Bone marrow (tissue), 2 donors: ENCODE measurements at places on chromosomes 2 and 18.

DNA sequence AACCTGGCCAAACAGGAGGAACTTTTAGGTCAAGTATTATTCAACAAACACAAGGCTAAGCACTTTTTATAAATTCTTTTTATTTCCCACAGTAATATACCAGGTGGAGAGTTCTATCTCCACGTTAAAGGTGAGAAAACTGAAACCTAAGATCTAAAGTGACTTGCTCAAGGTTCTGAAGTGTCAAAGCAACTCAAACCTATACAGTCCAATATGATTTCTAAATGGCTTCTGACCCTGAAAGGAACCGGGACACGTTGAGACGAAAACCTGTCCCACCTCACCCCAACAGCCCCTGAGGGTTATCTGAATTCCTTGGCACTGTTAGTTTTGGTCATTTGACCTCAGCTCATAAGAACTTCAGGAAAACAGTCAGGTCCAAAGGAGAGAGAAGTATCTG, 814.5 kb upstream of the LRATD1 start:
- DNase-seq, result no peak

DNA sequence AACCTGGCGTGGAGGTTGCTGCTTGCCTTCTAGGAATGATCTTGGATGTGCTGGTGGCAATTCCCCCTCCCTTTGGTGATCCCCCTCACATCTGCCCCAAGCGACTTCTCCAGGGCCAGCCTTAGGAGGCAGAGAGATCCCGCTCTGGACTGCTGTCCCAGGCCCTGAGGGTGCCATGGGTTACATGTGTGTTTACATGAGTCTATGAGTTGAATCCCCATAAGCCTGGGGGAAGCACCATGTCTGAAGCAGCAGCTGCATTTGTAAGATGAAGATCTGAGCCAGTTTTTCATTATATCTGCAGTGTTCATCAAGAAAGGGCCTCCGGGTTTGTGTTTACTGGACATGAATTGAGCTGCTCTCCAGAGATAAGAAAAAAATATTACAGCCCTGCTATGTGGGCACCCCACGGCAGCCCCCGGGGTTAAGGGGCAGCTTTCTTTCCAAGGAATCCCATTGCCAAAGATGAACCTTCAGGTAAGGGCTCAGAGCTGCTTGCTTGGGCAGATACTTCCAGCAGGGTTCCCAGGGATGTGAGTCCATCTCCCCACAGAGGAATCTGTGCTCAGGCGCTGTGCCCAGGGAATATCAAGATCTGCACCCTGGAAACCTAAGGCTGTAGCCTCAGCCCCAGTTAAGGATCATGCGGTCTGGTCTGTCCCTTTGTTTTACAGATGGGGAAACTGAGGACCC, 46.0 kb downstream of the MRPS5 start:
- no peak for DNase-seq

DNA sequence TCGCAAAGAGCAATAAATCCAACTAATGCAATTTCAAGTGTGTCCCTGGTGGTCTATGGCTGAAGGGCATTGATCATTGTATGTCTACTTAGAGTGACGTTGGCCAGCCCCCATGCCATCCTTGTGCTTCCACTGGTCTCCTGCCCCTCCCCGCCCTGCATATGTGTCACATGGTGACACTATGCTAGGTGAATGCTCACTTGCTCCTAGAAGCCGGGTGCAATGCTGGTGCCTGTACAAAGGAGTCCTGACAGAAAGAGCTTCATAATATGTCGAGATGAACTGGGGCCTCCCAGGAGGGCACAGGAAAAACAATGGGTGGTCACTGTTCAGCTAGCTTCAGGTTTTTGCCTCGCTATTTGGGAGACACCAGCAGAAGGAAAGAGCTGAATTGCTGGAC, 5.9 kb upstream of the TRABD2A start:
- no peak for DNase-seq

GRCh38 chr2:46878886-46879285, 36.7 kb downstream of the MCFD2 start:
- no peak for DNase-seq

DNA sequence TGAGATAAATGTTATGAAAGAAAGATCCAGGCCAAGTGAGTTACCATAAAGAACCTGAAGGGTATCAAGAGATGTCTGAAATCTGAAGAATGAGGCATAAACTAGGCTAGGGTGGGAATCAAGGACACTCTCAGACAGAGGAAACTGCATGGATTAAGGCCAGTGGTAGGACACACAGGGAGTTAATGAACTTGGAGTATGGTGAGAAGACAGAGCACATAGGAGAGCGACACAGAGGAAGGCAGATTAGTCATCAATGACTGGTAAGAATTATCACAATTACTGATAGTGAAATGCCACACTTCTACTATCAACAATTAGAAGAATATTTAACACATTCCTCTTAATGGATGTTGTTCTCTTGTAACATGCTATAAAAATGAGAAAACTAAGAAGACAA, 76.9 kb downstream of the TTC21B start:
- no peak for DNase-seq

- DNase-seq, result no peak
Measured at GRCh38 chr2:177430411-177430810, 37.8 kb downstream of the AGPS start.

GRCh38 chr2:165857876-165858275, 63.8 kb upstream of the GALNT3 start:
- no peak for DNase-seq

DNA sequence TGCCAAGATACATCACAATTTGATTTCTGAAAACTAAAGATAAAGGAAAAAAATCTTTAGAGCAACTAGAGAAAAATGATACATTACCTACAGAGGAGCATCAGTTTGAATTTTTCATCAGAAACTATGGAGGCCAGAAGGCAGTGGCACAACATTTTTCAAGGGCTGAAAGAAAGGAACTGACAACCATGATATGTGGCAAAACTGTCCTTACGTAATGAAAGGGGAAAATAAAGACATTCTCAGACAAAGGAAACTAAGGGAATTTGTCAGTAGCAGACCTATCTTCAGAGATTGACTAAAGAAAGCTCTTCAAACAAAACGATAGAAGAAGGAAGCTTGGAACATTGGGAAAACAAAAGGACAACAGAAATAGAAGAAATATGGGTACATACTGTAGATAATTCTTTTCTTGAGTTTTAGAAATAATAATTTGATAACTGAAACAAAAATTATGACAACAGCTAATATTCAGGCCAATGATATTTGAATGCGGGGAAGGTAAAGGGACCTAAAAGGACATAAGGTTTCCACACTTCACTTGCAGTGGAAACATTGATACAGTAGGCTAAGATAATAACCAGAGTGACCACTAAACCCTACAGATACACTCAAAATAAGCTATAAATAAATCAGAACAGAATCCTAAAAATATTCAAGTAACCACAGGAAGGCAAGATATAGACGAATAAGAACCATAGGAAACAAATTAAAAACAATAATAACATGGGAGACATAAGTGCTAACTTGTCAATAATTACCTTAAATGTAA, 70.0 kb upstream of the NPAS2 start:
- no peak for DNase-seq

GRCh38 chr18:78787751-78788150, 191.9 kb upstream of the SALL3 start:
- no peak for DNase-seq

DNA sequence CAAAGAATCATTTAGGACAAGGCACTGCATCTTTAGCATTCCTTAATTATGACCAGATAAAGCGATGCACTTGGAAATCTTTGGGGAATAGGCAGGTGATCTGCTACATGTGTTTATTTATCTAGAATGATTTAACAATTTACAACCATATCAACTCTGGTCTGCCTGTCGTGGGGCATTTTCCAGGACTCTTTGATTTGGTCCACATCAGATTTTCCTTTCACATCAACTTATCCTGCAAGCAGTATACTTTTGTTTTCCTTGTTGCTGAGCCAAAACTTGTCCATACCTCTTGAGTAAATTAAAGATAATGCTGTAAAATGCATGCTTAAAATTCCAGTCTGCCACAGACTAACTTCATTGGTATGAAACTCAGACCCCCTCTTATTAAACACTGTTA, 312.4 kb upstream of the TCF4 start:
- no peak for DNase-seq

DNA sequence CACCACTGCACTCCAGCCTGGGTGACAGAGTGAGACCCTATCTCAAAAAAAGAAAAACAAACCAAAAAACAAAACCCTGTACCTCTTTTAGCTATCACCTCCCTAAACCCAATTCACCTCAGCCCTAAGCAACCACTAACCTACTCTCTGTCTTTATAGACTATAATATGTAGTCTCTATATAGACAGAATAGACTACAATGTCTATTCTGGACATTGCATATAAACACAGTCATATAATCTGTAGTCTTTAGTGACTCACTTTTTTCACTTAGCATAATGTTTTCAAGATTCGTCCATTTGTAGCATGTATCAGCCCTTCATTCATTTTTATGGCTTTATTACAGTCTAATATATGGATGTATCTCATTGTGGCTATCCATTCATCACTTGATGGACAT, 37.2 kb upstream of the MRPL33 start:
- DNase-seq, result no peak

DNA sequence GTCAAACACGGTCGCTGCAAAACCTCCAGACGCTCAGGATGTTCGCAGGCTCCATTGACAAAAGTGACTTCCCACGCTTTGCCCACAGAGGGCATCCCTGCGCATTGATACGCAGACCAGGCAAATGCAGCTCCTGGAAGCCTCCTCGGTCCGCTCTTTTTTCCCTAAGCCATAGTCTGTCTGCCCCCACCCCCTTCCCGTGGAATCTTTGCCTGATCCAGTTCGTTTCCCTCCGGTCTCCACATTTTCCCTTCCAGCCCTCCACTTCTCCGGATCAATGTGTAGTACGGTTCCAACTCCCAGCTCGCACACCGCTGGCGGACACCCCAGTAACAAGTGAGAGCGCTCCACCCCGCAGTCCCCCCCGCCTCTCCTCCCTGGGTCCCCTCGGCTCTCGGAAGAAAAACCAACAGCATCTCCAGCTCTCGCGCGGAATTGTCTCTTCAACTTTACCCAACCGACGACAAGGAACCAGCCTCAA, at the start of gene DCC:
TSS of gene DCC (plus strand) at position 307 of the 481 bp plus-strand sequence. CDS start 591 bp downstream, outside the sequence.
- no peak for DNase-seq

DNA sequence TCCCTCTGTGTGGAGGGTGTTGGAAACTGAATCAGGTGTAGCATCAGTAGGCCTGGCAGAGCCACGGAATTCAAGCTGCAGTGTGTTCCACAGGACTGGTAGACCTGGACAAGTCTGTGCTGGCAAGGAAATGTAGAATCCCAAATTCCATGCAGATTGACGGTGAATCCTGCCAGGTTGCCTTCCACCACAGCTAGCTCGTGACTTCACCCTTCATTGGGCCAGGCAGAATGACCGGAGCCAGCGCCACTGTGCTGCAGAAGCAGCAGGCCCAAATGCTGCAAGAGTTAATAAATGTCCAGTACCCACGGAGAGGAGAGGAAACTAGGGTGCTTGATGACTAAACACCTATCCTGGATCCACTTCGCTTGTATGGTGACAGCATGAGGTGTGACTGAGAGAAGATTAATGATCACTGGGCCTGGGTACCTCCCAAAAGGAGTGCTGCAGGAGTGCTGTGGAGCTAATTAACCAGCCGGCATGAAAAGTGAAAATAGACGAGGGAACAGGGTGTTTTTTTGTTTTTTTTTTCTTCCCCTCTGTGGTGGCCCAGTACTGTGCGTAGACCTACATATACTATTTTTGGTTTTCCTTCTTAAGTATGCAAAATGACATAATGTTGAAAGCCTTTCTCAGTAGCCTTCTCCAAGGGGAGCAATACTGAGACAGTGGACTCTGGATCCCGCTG, 122.2 kb downstream of the TANC1 start:
- DNase-seq, result peak; percentile 55

GRCh38 chr18:22250591-22250996, 81.2 kb downstream of the GATA6 start:
- DNase-seq, result no peak
